NCI-H1417 (cell line): ENCODE measurements at places on chromosomes 7 and 10.
A peak's percentile ranks its signal among the peaks of the same experiment; 100 is the strongest.

GRCh38 chr10:79435271-79436065, 10.0 kb downstream of the ZCCHC24 start:
- DNase-seq, result no peak

DNA sequence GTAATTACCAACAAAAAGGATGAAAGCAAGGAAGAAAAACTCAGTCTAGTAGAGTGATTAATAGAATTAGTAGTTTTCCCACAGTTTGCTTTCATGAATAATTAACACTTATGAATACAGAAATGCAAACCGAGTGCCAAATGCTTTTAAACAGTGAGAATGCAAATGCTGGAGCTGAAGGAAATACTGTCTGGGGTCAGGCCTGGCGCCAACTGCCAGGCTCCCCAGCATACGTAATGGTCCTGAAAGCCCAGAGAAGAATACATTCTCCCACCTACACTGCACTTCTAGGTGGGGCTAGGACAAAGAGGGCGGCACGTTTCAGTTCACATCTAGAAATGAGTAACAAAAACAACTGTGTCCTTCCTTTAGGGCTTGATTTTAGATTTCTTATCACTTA, 30.0 kb downstream of the GLUD1 start:
- no peak for DNase-seq

DNA sequence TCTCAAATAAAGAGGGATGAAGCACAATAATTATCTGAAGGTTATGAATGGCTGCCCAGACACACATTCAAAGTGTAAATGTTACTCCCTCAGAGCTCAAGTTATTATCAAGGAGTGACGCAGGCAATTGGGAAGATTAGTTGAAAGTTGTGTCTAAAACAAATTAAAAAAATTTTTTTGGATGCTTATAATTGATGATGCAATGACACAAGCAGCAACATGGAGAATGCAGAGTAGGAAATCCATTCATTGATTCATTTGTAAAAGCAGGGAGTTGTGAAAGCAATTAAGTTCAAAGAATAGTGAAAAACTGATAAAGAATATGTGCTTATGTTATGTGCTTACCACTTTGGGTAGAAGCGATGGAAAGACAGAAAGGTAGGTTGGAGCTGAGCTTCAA, 120.4 kb downstream of the CDK6 start:
- no peak for DNase-seq

DNA sequence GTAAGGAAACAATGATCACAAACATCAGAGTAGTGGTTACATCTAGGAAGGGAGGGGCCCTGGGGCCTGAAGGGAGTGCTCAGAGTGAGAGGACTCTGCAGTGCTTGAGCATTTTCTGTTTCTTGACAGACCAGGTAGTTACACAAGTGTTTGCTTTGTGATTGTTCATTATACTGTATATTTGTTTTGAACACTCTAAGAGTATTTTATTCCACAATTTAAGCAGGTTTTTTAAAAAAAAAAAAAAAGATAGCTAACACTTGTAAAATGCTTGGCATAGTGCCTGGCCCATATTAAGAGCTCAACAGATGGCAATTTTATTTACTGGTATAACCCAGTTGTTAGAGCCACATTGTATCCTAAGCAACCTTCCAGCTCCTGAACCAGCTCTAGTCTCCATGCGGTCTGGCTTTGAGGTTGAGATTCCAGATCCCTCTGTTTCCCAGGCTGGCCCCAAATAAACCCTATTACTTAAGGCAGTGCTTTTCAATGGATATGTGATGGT, 20.1 kb upstream of the ATXN7L1 start:
- DNase-seq, result peak; percentile 90
